ENCODE measurements at places on chromosomes 12 and 14.
A peak's percentile ranks its signal among the peaks of the same experiment; 100 is the strongest.

- DNase-seq, result no peak
Measured at GRCh38 chr14:72629534-72629933, 264.4 kb downstream of the DPF3 start.

DNA sequence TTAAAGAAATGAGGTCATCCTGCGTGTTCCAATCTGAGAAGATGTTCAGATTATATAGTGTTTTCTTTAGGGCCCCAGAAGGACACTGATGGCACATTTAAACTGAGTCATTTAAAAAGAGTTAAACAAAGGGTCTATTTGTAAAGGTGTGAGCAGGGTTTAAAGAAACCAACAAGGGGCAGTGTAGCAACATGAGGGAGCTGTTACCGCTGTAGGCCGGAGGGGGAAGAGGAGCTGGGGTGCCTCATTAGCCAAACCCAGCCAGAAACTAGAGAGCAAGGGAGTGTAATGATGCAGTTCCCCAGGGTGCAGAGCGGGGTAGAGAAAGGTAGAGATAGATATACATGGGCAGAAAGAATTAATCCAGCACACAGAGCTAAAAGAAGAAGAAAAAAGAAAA, 160.4 kb downstream of the TBX5 start:
- DNase-seq, result no peak

DNA sequence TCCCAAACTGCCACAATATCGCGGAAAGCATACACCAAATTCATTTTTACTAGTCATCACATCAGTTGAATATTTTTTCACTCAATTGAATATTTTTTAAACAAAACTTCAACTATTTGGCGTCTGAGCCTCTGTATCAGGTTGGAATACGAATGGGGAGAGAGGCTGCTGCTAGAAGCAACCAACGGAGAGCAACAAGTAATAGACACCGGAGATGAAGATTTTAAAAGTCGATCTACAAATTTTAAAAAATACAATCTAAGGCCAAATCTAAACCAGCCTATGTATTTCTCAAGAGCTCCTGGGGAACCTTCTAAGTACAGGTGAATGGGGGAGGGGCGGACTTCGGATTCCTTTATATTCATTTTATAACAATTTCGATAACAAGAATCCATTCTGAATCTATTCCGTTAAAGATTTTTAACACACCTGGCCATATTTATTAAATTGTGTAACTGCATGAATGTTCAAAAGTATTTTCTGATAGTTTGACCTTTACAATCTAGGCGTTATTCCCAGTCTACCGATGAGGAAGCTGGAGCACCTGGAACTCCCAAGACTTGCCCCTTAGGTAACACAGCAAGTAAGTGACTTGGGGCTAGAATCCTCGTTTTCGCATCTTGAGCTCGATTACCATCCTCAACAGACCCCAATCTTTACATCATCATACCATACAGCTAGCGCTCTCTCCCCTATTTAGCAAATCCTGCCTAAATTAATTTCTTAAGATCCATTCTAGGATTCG, 1.2 kb downstream of the GNPNAT1 start:
- no peak for DNase-seq

- no peak for DNase-seq
Measured at GRCh38 chr14:65506801-65507200, 94.3 kb downstream of the FUT8 start.

DNA sequence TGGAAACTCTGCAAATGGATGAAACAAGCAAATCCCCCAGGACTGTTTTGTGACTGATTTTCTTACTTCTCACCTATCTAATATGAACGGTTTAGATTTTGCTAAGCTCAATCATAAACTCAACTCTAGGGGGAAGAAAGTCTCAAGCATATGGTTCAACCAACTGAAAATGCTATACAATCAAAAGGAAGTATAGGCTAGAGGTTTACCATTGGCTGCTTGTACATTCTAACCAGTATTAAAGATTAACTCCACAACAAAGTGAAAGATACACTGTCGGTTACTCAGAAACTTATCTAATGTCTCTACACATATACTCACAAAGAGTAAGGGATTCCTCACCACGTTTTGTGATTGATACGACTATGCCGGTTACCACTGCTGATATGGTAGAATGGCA, 281.8 kb upstream of the SOX5 start:
- no peak for DNase-seq

- no peak for DNase-seq
Measured at GRCh38 chr12:54437697-54438096, 18.6 kb upstream of the ITGA5 start.

DNA sequence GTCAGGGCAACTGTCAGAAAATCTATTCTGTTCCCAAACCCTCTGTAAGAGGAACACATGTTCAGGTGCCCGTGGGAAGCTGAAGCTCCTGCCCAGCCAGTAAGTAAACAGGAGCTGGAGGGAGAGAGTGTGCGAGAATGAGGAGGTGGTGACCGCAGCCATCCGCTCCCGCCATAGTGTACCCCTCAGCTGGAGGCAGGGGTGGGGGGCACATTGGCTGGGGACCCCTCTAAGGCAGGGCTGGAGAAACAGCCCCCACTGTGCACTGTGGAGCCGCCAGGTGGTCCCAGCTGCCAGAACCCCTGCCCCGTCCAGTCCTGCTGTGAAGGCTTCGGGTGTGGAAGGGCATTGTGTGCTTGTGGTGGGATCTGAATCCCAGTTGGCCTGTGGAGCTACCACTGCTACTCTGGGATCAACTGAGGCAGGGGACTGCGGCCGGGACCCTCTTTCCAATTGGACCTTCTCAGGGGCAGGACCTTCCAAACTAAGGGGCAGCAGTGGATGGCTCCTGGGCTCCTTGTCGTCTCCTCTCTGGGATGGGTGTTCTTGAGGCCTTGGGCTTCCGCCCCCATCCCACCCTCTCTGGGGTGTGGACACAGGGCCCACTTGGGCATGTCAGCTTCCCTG, 59.6 kb downstream of the TSPAN9 start:
- DNase-seq, result no peak

DNA sequence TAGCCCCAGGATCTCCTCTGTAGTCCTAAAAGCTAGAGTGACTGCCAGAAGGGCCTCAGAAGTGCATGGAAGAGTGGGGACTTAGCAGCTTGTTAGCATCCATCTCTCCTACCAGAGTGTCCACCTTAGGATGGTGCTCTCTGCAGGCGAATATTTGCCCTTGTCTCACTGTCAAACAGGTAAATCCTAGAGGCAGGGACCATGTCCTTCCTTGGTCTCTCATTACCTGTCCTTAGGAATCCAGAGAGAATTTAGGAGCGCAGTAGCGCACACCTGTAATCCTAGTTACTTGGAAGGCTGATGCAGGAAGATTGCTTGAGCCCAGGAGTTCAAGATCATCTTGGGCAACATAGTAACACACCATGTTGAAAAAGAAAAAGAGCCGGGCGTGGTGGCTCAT, 21.4 kb downstream of the AGAP2 start:
- DNase-seq, result no peak

- DNase-seq, result no peak
Measured at GRCh38 chr12:44531320-44531971, 344.7 kb downstream of the NELL2 start.

- DNase-seq, result peak; percentile 67
Measured at GRCh38 chr12:44875954-44876543, at the start of gene NELL2. Gene NELL2 (minus strand): TSS chr12:44876315. CDS start chr12:44875869, 446 bp downstream.

- no peak for DNase-seq
Measured at GRCh38 chr14:99819514-99819913, 26.3 kb downstream of the EML1 start.

GRCh38 chr14:36507847-36508417, 12.1 kb downstream of the NKX2-1 start:
- DNase-seq, result no peak

Measured in right cardiac atrium (tissue), 5 donors.